Dorsolateral prefrontal cortex (tissue), 122 donors: ENCODE measurements at places on chromosomes 13 and 19.
A peak's percentile ranks its signal among the peaks of the same experiment; 100 is the strongest.

DNA sequence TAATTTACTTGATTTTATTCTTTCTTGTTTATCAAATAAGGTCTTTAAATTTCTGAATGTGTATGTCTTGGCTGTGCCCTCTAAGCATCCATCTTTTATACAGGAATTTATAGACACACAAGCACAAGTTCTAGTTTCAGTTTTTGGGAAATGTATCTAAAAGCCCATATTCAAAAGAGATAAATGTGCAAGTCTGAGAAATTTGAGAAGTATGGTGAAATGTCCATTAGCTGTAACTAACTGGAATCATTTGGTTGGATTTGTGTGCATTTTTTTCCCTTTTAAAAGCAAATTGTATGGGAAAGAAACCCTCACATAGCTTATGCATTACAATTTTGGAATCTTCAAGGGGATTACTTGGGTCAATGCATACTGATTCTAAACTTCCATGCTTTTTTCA, 532.0 kb downstream of the KLF5 start:
- no peak for DNase-seq

DNA sequence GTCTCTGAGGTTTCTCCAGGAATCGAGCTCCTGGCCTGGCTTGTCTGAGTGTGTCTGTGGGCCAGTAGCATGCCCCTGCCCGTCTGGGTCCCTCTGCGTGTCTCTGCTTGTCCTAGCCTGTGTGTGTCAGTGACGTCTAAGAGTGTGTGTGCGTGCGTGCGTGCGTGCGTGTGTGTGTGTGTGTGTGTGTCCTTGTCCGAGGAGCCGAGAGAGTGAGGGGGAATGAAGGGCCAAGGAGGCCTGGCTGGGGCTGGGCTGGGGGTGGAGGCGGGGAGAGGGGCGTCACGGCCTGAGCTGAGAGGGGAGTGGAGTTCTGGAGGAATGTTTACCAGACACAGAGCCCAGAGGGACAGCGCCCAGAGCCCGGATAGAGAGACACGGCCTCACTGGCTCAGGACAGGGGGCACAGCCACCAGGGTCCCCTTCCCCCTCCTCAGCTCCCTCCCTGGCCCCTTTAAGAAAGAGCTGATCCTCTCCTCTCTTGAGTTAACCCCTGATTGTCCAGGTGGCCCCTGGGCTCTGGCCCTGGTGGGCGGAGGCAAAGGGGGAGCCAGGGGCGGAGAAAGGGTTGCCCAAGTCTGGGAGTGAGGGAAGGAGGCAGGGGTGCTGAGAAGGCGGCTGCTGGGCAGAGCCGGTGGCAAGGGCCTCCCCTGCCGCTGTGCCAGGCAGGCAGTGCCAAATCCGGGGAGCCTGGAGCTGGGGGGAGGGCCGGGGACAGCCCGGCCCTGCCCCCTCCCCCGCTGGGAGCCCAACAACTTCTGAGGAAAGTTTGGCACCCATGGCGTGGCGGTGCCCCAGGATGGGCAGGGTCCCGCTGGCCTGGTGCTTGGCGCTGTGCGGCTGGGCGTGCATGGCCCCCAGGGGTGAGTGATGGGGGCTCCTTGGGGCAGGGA, at the start of gene AXL:
Gene AXL (plus strand): TSS at position 609 of the 893 bp plus-strand sequence. CDS start 170 bp downstream, at position 779.
- DNase-seq = no peak

- no peak for DNase-seq
Observed at GRCh38 chr19:6551607-6552450, 21.0 kb downstream of the TNFSF9 start.

- DNase-seq = no peak
Observed at GRCh38 chr19:892243-892893, 619 bp downstream of the MED16 start.

DNA sequence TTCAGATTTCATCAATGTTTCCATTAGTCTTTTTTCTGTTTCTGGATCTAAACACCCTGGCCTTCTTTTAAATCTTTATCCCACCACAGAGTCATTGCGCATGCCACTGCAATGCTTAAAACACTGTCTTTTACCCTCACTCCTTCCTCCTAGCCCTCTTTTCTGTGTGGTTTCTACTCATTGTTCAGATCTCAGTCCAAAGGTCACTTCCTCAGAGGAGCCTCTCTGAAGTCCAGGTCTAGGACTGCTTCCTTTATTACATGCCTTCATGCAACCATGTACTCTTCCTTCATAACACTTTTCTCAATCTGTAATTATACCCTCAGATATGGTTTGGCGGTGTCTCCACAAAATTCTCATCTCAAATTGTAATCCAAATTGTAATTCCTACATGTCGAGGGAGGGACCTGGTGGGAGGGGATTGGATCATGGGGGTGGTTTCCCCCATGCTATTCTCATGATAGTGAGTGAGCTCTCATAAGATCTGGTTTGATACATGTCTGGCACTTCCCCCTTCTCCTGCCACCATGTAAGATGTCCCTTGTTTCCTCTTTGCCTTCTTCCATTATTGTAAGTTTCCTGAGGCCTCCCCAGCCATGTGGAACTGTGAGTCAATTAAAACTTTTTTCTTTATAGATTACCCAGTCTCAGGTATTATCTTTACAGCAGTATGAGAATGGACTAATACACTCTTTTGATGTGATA, 808.9 kb downstream of the DIAPH3 start:
- DNase-seq = no peak

DNA sequence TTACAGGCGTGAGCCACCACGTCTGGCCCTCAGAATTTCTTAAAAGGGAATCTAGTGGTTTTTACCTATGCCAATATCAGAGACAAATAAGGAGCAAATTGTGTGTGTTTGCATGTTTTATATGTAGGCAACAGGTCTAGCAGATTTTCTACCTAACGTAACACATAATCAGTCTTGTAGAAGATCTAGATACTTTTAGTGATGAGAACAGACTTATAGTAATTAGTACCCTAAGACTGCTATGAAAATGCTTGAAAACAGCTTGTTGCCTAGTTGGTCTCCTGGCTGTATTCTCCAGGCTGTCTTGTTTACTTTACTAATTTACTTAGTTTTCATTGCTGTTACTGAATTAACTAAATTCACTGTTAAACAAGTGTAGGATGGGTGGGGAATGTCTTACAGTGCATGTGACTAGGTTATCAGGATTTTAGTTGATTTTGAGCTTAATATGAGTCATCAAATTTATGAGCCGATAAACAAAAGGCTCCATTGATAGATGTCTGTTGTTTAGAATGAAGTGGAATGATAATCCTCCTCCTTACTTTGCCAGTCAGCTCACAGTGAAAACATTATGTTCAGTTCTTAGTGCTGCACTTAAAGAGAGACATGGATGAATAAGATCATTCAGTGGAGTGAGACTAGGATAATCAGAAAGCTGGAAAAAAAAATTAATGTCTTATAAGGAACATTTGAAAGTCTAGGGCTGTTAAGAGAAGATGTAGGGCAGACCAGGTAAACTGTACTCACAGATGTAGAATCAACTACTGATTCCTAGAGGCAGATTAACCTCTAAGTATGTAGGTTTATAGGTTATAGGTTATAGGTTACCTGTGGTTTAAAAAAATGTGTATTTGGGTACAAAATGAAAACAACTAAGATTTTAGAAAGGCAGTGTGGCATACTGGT, 22.4 kb downstream of the GTF2F2 start:
- no peak for DNase-seq

DNA sequence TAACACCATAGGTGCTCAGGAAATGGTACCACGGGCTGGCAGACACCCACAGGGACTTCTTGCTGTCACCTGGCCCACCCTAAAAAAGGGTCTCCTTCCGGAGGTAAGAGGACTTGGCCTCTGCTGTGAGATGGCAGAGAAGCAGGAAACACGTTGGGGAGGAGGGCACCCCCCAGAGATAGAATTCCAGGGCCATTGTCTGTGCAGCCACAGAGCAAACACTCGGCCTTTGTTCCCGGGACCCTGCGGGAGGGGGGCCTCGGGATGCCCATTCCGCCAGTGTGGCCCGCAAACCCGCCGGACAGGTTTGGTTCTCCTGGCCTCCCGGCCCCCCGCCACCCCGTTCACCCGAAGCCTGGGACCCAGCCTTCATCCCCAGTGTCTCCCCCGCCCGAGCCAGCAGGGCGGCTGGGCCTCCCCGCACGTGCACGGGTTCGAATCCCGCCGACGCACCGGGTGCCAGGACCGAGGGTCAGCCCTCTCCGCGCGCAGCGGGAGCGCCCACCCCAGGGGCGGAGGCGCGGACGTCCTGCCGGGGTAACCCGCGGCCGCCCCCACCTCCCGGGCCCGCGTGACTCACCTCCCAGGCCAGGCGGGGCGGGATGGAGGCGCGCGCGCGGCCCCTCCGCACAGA, 714 bp downstream of the PLPP2 start:
- DNase-seq = peak; percentile 85

DNA sequence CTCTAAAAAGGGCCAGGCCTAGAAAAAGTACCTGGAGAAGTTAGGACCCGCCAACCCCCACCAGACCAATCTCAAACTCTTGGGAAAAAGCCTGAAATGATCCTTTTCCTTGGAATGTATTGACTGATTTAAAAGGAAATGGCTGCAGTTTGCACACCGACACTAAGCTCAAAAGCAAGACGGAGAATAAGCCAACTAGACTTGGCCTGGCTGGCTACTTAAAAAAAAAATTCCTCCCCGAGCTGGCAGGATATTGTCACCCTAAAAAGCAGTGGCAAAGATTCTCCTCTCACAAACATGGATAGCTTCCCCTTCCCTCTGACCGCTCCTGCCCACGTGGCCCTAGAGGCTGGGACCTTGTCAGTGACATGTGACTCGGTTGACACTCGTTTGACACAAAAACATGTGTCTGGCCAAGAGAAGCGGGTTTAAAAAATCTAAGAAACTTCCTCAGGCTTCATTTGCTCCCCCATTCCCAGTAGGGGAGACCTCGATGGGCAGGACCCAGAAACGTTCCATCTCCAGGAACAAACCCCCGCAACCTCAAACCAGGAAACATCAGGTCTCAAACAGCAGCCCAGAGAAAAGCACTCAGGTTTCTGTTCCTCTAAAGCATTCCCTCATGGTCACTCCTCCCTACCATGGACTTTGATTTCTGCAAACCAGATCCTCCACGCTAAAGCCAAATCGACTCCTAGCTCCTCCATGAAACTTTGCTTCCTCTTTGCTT, 1.3 kb downstream of the RFX1 start:
- no peak for DNase-seq

- no peak for DNase-seq
Observed at GRCh38 chr19:10773969-10774368, 56.1 kb downstream of the DNM2 start.

- no peak for DNase-seq
Observed at GRCh38 chr13:98480915-98481877, 95.7 kb downstream of the STK24 start.

DNA sequence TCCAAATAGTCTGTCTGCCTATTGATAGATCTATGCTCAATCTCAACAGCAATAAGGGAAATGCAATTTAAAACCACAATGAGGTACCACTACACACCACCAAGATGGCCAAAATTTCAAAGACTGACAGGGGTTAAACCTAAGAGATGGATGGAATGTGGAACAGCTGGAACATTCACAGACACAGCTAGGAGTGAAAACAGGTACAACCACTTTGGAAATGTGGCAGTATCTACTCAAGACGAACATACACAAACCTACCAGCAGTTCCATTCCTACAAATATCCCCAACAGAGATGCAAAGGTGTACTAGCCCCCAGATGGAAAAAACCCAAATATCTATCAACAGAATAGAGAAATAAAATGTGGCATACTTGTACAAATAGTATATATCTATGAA, 86.4 kb downstream of the TSC22D1 start:
- no peak for DNase-seq
